ENCODE measurements at places on chromosomes 5 and 9. TPM values are rescaled to one million over a fixed set of nuclear protein-coding genes. Genes with fewer than 3 reads are reported as not detected.

- DNase-seq: no peak
Measured at GRCh38 chr5:60263346-60263745, 369.8 kb upstream of the PDE4D start.

GRCh38 chr5:113205323-113205722 is 228.7 kb downstream of the DCP2 start:
- DNase-seq: no peak

DNA sequence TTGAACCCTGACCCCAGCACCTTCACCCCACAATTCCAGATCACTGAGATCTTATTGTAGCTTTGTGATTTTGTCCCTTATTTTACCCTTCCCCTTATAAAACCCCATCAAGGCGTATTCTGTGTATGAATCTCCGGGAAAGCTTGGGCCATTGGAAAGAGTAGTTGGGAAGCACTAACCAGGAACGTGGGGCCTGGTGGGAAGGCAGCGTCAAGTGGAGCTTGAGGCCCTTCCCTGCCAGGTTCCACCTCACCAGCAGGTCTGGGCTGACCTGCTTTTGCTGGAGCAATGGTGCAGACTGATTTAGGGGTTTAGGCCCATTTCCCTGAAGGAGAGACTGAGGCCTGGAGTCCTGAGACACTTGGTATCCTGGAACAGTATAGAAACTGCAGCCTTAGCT is 9.3 kb downstream of the PHF2 start:
- DNase-seq: no peak

- DNase-seq: no peak
Measured at GRCh38 chr5:39521940-39522590, 97.3 kb upstream of the DAB2 start.

DNA sequence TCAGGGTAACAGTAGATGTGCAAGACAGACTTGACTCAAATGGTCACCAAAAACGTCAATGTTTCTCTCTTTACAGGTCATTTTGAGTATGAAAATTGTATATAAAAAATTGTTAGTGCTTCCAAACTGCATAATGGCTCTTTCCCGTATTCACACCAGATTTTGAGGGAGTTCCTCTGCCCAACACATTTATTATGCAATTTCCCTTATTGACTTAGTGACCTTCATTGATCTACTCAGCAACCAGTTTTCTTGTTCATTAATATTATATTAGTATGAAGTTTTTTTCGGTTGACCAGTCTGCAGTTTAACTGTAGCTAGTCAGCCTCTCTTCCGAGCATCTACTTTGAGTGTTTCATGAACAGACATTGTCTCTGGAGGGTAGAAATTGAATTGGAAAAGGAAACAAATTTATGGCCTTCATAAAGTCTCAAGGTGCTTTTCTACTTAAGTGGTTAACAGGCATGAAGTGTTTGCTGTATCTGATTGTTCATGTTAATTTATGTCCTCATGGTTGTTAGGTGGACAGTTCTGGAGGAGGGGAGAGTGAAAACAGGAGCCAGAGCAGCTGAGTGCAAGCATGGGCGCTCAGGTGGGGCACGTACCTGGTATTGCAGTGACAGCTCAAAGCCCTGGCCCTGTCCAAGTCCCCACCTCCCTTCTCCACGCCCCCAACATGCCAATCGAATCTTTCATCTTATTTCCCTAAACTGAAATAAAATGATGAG is 240.2 kb downstream of the RFK start:
- DNase-seq: no peak

GRCh38 chr5:115480271-115480670 is 64.3 kb downstream of the FEM1C start:
- DNase-seq: no peak

DNA sequence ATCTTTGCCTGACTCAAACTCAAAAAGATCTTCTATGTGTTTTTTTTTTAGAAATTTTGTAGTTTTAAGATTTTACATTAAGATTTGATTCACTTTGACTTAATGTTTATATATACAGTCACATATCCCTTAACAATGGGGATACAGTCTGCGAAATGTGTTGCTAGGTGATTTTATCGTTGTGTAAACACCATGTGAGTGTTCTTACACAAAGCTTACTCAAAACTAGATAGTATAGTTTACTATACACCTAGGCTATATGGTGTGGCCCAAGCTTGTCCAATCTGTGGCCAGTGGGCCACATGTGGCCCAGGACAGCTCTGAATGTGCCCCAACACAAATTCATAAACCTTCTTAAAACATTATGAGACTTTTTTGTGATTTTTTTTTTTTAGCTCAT is 131.9 kb downstream of the CWC27 start:
- DNase-seq: no peak

GRCh38 chr5:21219251-21219650 is 1231.3 kb upstream of the CDH18 start:
- no peak for DNase-seq

DNA sequence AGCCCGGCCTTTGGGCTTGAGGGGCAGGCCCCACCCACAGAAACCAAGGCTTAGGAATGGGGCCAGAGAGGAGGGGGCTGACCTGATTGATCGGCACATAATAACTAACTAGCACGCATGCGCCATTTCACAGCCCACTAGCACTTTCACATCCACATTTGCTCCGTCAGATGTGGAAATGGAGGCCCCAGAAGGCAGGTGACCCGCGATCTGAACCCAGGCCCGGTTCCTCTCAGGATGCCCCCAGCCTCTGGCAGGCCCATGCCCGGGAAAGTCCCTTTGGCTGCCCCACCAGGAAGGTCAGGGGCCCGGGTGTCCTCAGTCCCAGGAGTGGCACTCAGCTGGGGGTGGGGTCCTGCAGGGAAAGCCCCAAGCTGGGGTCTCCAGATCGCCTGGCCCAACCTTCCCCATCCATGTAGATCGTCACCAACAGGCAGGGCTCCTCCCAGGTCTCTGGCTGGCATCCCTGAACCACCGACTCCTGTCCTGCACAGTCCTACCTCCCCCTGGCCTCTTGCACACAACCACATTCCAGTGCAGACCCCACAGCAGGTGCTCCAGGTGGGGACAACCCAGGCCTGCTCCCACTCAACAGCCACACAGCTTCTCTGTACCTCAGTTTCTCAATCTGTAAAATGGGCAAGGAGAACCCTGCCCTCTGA is 46.7 kb downstream of the VAV2 start:
- no peak for DNase-seq

- peak; percentile 99 for DNase-seq
Measured at GRCh38 chr5:136058039-136058971, 29.5 kb downstream of the TGFBI start.

GRCh38 chr9:96193236-96193755 is 108.7 kb downstream of the HSD17B3 start:
- DNase-seq: no peak

GRCh38 chr5:151602806-151603205 is 11.7 kb upstream of the FAT2 start:
- no peak for DNase-seq

DNA sequence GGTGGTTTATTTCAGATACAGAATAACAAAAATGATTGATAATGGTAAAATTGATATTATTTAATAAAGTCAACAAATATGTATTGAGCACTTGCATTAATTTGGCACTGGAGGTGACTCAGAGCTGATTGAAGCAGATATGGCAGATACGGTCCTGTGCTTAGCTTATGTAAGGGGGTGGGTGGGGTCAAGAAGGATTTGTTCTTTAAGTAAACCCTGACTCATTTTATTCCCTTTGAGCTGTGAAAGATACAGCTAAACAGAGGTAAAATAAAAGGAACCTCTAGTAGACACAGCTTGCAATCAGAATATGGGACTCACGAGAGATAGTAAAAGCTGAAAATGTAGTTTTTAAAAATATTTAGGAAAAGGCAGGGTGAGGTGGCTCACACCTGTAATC is 201.3 kb upstream of the CLINT1 start:
- no peak for DNase-seq

DNA sequence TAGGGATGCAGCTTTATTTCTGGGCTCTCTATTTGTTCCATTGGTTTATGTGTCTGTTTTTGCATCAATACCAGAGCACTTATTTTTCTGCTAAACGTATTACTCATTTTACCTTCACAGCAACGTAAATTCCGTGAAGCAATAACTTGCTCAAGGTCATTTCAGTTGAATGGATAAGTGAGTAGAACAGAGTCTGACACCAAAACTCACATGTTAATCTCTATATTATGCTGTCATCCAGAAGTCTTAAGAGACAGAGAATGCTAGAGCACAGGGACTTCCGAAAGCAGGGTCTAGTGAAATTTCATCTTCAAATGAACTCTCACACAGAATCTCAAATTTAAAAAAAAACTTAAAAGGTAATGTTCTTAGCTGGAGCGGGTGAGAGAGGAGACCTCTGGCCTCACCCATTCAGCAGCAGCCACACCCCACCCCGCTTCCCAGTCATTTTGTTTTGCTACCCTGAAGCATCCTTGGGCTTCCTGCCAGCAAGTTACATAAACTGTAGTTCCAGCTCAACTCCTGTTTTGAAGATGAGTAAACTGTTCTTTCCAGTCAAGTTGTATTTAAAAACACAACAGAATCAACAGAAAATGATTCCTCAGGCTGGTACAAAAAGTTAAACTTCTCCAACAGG is 69.3 kb downstream of the TRIM36 start:
- no peak for DNase-seq

DNA sequence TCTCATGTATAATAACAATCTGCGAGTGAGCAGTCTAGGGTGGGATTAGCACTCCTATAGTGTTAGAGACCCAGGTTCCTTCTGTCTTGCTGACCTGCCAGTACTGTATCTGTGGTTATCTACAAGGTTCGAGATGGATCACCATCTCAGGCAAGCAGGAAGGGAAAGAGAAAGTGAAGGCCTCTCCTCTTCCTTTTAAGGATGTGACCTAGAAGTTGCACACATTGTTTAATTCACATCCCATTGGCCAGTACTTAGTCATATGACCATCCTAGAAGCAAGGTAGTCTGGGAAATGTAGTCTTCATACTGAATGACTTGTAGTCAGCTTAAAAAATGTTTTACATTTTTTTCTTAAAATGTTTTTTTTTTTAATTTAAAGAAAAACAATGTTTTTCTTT is 168.6 kb downstream of the CARTPT start:
- peak; percentile 61 for DNase-seq

DNA sequence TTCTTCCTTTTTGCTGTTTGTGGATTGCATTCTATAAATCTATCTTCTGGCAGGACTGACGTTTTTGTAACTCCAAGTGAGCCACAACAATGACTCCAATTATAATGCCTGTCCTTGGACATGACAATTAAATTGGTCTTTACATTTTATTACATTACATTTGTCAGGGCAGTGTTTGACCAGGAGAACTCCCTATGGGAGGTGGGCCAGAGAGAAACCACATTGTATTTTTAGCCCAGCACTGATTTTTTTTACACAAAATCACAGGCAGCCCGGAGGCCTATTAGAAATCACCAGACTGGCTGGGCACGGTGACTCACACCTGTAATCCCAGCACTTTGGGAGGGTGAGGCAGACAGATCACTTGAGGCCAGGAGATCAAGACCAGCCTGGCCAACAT is 99.1 kb upstream of the SMC5 start:
- DNase-seq: no peak

DNA sequence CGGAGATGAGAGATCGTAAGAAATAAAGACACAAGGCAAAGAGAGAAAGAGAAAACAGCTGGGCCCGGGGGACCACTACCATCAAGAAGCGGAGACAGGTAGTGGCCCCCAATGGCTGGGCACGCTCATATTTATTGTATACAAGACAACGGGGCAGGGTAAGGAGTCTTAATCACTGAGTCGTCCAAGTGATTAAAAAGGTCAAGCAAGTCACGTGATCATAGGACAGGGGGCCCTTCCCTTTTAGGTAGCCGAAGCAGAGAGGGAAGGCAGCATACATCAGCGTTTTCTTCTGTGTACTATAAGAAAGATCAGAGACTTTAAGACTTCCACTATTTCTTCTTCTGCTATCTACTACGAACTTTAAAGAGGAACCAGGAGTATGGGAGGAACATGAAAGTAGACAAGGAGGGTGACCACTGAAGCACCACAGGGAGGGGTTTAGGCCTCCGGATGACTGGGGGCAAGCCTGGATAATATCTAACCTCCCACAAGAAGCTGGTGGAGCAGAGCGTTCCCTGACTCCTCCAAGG is 24.6 kb upstream of the QSOX2 start:
- no peak for DNase-seq

GRCh38 chr5:73812962-73813588 is 187.1 kb downstream of the ARHGEF28 start:
- DNase-seq: no peak

DNA sequence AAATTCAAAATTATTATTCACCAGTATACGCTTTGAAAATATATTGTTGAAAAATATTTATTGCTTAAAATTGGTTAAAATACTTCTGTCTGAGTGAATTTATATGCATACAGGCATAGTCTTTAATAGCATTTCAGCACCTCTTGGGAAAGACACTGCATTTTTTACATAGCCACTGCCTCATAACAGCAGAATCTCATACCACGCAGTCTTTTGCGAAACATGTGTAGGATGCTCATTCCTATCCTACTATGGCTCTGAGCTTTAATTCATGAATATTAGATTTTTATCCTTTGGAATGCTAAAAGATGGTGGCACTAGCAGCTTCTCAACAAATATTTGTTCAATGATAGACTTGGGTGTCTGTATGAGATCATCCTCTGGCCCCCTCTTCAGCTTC is 94.0 kb upstream of the SH3GL2 start:
- no peak for DNase-seq

GRCh38 chr9:3682186-3682585 is 156.4 kb upstream of the RFX3 start:
- no peak for DNase-seq

- DNase-seq: no peak
Measured at GRCh38 chr5:10438301-10438700, 3.4 kb upstream of the ROPN1L start.

DNA sequence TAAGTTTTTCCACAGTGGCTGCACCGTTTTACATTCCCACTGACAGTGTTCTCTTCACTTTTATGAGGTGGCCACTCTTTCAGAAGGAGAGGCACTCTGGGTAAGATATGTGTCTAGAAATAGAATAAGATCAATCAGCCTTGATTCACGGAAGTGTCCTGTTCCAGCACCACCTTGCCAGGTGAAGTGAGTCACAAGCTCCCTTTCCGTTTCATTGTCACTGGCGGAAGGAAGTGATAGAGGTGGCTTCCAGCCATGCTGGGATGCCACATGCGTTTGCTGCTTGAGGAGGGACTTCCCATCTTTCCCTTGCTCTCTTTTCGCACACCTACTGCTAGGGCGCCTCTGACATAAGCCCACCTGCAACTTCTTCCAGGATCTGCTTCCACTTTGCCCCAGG is 217.1 kb downstream of the PIK3R1 start:
- no peak for DNase-seq

The DMGDH gene
- total RNA-seq: not detected

The OR1J2 gene
- not detected for total RNA-seq

The PCDH12 gene
- 0.05 TPM for total RNA-seq

The FREM1 gene
- total RNA-seq: not detected

The FABP6 gene
- 2.2 TPM for total RNA-seq

The ATOX1 gene
- total RNA-seq: 46.2 TPM

The IFNA21 gene
- total RNA-seq: not detected

The MYOZ3 gene
- not detected for total RNA-seq

The CREBRF gene
- 5.7 TPM for total RNA-seq

The GRPEL2 gene
- 75.5 TPM for total RNA-seq

The PCDHGA1 gene
- 0.72 TPM for total RNA-seq

The PCDHB3 gene
- total RNA-seq: 0.14 TPM

The HARS1 gene
- 80.8 TPM for total RNA-seq

The SPINK4 gene
- not detected for total RNA-seq
